ENCODE measurements at places on chromosomes 7 and 10.

- no peak for DNase-seq
Observed at GRCh38 chr7:105972276-105972675, 9.2 kb downstream of the CDHR3 start.

DNA sequence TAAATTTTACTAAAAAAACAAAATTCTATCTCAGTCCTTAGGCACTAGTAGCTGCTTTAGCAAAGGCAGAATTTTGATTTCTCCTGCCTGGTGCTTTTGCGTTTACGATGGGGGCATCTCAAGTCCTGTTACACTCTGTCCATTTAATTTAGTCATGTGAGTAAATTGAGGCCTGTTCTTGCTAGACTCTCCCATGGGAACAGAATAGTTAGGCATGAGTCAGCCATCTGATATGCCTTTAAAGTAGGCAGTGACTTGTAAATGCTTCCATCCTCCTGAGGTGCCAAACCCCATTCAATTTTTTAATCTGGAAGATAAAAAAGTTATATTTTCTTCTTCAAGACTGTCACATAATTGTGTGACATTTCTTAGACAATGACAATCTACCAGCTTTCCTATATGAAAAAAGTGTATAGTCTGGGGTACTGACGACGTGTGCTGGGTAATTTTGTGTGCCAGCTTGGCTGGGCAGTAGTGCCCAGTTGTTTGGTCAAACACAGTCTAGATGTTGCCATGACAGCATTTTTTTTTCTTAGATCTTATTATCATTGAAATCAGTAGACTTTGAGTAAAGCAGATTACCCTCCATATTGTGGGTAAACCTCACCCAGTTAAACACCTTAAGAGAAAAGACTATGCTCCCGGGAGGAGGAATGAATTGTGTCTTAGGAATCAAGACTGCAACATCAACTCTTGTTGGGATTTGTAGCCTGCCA, 603.4 kb downstream of the SORCS1 start:
- no peak for DNase-seq

GRCh38 chr7:129644634-129645230, 33.2 kb downstream of the NRF1 start:
- DNase-seq = no peak

GRCh38 chr7:30313348-30313747, 29.0 kb downstream of the ZNRF2 start:
- DNase-seq = no peak

DNA sequence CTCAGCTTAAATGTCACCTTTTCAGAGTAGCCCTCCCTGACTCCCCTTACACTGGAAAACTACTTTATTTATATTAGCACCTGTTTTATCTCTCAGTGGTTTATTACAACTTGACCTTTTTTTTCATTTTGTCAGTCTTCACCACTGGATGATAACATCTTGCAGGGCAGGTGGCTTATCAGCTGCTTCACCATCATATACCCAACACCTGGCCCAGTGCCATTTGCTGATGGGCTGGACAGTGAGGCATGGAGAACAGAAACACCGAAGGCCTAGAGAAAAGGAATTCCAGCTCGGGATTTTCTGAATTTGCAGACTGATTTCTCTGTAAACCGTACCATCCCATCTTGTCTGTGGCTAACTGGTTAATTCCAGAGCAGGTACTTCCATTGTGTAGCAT, 48.5 kb downstream of the SORCS3 start:
- DNase-seq = no peak

- DNase-seq = no peak
Observed at GRCh38 chr10:24180891-24181290, 28.0 kb upstream of the KIAA1217 start.

- DNase-seq = no peak
Observed at GRCh38 chr7:88101769-88102168, 118.1 kb downstream of the SRI start.

DNA sequence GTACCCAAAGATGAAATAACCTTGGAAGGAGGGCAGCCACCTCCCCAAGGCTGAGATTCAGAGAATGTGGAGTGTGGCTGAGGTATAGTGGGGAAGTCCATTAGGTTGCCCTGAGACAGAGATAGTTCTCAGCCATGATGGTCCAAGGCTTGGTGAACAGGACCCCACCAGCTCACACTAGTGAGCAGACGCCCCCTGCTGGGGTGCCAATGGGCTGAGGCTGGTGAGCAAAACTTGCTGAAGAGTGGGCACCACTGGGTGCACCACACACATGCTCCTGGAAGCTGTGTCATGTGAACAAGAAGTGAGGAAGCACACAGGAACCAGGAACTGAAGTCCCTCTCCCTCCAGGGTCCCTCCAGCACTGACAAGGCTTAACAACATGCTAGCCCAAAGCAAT, 8.9 kb downstream of the FBXL13 start:
- peak; percentile 6 for DNase-seq

- DNase-seq = no peak
Observed at GRCh38 chr10:131115801-131116200, 195.7 kb downstream of the TCERG1L start.

DNA sequence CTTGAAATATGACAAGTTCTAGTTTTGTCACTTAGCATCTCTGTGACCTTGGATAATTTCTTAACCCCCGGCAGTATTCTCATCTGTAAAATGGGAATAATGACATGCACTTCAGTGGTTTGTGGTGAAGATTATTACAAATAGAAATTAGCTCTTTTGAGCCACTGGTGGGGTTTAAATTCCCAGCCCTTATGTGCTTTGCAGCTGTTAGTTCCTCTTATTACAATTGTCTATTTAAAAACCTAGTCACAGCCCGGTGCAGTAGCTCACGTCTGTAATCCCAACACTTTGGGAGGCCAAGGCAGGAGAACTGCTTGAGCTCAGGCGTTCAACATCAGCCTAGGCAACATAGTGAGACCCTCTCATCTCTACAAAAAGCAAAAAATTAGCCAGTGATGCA, 30.1 kb downstream of the CAV1 start:
- no peak for DNase-seq
